ENCODE measurements at places on chromosomes 7 and 10.
A peak's percentile ranks its signal among the peaks of the same experiment; 100 is the strongest.

- DNase-seq = no peak
Observed at GRCh38 chr7:72413290-72413689, 1.2 kb upstream of the CALN1 start.

GRCh38 chr10:3907514-3907913 is 122.5 kb upstream of the KLF6 start:
- DNase-seq = no peak

- DNase-seq = no peak
Observed at GRCh38 chr7:37405603-37406122, 43.0 kb downstream of the ELMO1 start.

- no peak for DNase-seq
Observed at GRCh38 chr7:103651593-103652377, 205.8 kb upstream of the SLC26A5 start.

DNA sequence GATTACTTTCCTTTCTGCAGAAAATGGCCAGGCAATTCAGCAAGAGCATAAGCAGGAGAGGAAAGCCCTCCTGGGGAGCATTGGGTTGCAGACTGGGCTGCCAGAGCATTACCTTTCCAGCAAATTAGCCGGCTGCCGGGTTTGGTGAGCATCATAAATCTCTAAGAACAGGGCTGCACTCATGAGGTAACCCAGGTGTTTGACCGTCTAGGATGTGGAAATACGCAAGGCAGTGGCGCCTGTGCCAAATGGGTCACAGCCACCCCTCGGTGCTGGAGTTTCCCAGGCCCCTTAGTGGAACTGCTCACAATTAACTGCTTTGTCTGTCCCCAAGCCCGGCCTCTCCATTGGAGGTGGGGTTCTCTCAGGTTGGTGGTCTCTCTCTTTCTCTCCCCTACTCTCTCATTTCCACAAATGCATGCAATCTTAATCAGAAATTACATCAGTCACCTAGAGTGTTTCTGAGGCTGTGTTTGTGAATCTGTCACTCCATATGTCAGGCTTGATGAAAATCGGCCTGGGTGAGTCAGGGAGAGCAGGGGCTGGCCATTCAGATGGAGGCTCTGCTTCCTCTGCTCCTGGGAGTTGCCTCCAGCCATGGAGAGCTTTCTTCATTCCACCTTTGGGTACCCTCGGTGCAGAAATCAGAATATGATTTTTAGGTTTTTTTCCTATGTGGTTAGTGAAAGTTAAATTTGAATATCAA is 26.7 kb downstream of the PTN start:
- DNase-seq = no peak

DNA sequence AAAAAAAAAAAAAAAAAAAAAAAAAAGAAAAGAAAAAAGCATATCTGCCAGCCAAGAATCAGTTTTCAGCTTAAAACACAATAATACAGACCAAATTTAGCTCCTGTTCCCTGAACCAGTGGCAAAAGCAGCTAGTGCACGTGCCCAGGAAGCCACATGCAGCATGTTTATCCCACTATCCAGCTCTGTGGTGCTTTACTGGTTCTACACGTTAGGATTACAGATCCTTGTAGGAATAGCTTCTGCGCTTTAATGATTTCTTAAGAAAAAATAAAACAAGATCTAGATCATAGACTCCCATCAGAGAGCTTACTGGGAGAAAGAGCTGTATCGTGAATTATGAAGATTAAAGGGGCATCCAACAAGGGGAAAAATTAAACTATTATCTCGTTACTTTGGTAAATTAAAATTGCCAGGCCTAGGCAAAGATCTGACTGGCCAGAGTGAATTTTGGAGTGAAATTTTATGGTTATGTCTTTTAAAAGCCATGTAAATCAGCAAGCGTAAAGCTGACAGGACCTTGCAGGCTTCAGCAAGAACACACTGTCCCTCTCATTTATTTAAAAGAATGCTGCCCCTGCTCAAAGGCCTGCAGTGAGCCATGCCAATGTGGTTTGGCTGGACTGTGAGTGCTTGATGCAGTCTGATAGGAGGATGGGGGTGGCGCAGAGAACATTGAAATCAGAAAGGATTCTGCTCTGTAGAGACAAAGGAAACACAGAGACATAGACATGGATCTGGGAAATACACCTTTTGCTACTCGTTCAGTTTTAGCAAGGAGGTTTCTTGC is 177.3 kb upstream of the PHYHIPL start:
- DNase-seq = no peak

GRCh38 chr10:60186315-60187071 is 203.2 kb downstream of the ANK3 start:
- no peak for DNase-seq

DNA sequence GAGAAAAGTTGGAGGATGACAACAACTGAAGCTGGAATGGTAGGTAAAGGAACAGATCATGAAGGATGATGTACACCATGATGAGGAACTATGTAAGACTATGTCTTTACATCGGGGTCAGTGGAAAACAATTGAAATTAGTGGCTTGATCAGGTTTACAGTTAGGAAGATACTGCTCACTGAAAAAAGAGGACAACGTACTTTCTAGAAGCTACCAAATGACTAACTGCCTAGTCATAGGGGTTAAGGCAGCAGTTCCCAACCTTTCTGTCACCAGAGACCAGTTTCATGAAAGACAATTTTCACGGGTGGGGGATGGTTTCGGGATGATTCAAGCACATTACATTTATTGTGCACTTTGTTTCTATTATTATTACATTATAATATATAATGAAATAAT is 91.6 kb upstream of the ANKRD1 start:
- no peak for DNase-seq

DNA sequence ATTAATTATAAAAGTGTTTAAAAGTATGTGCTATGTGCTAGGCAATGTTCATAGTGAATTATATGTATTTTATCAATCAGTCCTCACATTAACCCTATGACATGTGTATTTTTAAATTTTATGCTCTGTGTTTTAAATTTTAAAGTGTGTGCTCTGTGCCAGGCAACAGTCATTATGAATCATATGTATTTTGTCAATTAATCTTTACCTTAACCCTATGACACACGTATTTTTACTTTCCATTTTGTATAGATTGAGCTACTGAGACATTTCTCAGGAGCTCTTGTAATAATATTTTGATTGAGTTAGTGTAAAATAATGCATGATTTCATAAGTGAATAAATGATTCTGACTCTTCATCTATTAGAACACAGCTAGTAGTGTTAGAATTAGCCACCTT is 117.8 kb downstream of the THSD7A start:
- DNase-seq = no peak

GRCh38 chr10:66572700-66573099 is 353.1 kb upstream of the LRRTM3 start:
- DNase-seq = no peak

DNA sequence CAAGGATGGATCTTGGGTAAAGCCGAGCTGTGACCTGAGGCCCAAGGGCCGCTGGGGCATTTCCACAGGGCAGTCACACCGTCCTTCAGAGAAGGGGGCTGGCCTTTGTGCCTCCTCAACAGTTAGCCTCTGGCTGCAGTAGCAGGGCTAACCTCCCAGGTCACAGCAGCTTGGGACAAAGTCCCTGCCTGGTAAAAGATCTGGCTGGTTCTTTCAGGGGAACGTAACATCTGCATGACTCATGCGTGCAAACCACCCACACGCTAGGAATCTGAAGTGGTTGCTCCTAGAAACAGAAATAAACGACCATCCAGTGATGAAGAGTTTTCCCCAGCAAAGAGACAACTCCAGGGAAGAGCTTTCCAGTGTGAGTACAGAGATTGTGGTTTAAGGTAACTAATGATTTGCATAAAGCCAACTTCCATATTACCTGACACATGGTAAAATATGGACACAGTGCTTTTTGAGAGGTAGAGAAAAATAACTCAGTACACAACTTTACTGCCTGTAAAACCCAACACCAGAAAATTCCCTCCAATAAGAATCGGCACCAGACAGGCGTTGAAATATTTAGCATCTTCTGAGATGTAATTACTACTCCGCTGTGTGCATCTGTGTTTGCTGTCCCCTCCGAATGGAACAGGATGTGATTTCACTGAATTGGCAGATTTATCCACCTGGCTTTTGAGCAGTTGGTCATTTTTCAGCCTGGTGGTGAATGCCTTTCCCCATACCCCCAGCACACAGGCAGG is 84.9 kb upstream of the ADRB1 start:
- DNase-seq = peak; percentile 72

DNA sequence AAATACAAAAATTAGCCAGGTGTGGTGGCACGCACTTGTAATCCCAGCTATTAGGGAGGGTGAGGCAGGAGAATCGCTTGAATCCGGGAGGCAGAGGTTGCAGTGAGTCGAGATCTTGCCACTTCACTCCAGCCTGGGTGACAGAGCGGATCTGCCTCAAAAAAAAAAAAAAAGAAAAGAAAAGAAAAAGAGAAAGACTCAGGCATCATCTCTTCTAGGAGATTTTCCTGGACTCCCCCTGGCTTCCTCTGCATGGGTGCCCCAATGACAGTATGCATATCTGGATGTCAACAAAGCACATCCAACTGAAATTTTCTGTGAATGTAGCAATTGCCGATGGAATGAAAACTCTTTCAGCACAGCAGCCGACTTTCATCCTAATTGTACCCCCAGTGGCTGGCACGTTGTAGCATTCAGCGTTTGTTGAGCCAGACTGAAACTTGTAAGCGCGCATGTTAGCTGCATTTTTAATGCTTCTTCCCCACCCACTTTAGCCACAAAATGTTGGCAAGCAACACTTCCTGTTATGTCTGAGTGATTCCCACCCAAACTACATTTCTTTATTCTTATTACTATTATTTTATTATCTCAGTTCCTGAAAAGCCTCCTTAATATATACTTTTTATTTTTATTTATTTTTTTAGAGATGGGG is 70.2 kb downstream of the PRTFDC1 start:
- DNase-seq = peak; percentile 78

DNA sequence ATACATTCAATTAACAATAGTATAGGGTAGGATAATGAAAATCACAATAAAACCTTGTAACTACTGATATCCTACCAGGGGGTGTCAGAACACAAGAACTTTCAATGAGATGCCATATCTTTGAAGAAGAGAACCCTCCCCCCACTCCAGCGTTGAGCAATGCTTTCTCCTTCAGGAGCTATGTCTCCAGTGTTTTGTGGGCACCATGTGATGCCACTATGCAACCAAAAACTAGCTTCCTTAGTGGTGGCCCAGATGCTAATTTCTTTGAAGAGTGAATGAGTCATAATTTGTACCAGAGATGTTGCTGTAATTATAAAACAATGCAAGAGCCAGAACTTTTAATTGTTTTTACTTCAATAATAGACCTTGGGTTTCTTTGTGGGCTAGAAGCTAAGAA is 76.0 kb upstream of the ADO start:
- peak; percentile 94 for DNase-seq

- DNase-seq = no peak
Observed at GRCh38 chr7:110974441-110974840, 116.5 kb upstream of the LRRN3 start.

GRCh38 chr7:80781561-80781979 is 137.3 kb downstream of the SEMA3C start:
- DNase-seq = no peak

DNA sequence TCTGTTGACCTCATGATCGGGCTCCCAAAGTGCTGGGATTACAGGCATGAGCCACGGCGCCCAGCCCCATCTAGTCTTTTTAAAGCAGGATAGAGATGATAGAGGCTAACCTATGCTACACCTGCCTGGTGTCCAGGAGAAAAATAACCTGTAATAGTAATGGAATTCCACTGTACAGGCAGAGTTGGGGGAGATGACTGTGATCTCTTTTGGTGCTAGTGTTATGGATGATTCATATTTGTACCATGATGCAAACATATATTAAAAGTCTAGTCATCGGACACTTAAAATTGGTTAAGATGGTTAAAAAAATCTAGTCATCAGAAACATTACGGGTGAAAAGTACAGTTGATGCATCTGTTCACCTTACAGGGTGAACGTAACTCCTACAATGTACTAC is 6.1 kb upstream of the SAR1A start:
- DNase-seq = no peak

- DNase-seq = no peak
Observed at GRCh38 chr10:75910032-75910431, 478.6 kb downstream of the LRMDA start.

DNA sequence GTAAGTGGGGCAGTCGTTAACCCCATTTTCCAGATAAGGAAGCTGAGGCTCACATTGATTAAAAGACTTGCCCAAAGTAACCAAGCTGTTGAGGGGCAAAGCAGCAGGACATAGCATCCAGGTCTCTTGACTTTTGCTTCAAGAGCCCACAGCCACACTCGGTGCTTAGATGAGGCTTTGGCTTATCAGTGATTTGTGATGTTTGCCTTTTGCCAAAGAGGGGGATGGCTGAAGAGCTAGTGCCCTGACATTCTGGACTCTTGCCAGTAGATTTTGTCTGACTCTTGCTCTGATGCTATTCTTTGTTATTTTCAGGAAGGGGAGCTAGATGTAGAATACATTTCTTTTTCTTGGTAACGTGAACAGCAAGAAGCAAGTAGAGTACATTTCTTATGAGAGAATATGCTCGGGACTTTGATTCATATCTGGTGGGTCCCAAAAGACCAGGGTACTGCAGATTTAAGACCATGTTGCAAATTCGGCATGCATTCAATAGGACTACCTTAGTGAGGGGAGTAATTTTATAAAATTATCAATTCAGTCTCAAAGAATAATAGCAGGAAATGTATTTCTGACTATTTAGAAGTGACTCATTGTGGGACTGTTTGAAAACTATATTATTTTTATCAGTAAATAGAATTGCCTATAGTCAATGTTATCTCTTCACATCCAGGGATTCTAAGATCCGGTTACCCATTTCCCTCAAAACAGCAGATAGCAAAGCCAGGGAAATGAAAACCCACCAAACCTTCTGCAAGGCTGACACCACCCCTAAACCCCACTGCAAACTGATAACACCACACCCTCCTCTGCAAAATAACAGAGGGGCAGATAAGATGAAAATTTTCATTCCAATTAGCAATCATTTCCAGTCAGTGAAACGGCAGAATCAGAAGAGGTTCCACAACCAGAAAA is 180.0 kb upstream of the BMPER start:
- DNase-seq = no peak

- peak; percentile 23 for DNase-seq
Observed at GRCh38 chr10:70956029-70956759, 67.8 kb upstream of the PCBD1 start.

- no peak for DNase-seq
Observed at GRCh38 chr10:119242186-119242585, 34.8 kb downstream of the GRK5 start.

DNA sequence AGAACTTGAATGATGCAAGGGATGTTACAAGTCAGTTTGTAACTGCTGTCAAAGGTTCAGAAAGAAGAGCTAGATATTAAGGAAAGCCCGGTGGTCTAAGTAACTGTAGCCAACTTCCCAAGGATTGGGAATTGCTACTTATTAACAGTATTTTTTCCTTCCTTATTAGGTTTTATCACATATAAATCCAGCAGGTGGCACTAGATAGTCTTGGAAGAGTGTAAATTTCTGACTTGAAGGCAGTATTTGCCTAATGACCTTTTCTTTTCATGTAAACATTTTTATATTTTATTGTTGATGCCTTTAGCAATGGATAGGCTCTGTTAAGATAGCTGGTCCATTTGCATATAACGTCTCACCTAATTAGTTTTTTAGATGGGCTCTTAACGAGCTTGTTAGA is 51.2 kb downstream of the ANLN start:
- DNase-seq = peak; percentile 6

- DNase-seq = no peak
Observed at GRCh38 chr7:52726986-52727385, 308.4 kb upstream of the POM121L12 start.

GRCh38 chr10:52952391-52953055 is 179.9 kb upstream of the MBL2 start:
- no peak for DNase-seq

- DNase-seq = no peak
Observed at GRCh38 chr10:85459906-85460305, 906.7 kb downstream of the GRID1 start.

GRCh38 chr7:82859106-82859850 is 303.4 kb downstream of the PCLO start:
- DNase-seq = peak; percentile 19

All from MV-4-11 (cell line).